ENCODE measurements at places on chromosomes 13 and 19.

GRCh38 chr13:49627831-49628652 lies at the start of gene ARL11:
Gene ARL11 (plus strand): TSS chr13:49628507. CDS start chr13:49630448, 1,941 bp downstream.
- DNase-seq, result peak; percentile 36

DNA sequence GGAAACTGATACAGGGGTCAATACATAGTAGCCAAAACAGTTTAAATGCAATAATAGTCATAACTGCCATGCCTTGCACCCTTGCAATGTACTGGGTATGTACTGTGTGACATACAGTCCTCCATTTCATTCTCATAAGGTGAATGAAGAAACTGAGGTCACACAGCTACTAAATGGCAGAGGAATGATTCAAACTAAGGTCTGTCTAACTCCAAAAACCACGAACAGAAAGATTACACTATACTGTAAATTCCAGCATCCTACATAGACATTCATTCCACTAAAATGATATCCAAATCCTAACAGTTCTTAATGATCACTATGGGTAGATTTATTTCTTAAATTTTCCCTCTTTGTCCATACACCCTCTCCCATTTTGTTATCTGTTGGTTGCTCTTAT lies 238.1 kb upstream of the SERP2 start:
- DNase-seq, result no peak

GRCh38 chr13:95100525-95101433 lies 200.5 kb downstream of the ABCC4 start:
- DNase-seq, result no peak

- no peak for DNase-seq
Observed at GRCh38 chr19:36125557-36125956, 10.3 kb downstream of the TBCB start.

GRCh38 chr13:72651144-72651543 lies 76.3 kb downstream of the MZT1 start:
- DNase-seq, result no peak

DNA sequence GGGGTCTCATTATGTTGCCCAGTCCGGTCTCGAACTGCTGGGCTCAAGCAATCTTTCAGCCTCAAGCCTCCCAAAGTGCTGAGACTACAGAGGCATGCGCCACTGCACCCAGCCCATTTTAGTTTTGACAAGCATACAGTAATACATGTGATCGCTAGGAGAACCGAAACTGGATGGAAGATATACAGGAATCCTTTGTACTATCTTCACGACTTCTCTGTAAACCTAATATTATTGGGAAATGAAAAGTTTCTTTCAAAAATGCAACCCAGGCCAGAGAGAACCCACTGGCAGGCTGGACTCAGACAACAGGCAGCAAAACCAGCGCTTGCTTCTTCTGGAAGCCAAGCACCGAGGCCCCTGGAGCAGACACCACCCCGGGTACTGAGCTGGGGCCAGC lies 9.4 kb downstream of the C19orf12 start:
- DNase-seq, result no peak

- no peak for DNase-seq
Observed at GRCh38 chr19:5030822-5031221, 61.9 kb downstream of the KDM4B start.
